ENCODE measurements at places on chromosomes 1 and 21.

DNA sequence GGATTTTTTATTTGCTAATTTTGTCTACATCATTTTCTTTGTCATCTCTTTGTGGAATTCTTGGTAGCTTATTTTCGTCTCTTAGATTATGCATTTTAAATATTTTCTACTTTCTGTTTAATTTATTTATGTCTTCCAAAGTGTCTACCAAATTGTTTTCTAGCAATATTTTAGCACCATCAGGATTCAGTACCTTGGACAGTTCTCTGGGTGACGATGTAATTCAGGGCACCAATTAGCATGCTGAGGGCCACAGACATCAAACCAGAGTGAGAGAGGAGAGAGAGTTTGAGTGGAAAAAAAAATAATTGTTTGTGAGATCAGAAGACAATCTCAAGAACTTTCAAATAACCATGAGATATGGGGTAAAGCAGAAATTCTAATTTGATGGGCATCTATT is 169.8 kb upstream of the CXADR start:
- no peak for DNase-seq

GRCh38 chr1:58500043-58500442 is 46.5 kb downstream of the OMA1 start:
- DNase-seq = no peak

- no peak for DNase-seq
These were observed 369.7 kb downstream of the RRAGC start for GRCh38 chr1:38489844-38490270.

GRCh38 chr1:65401612-65402011 is 18.9 kb upstream of the LEPR start:
- no peak for DNase-seq

GRCh38 chr1:204987689-204988088 is 55.3 kb upstream of the CNTN2 start:
- DNase-seq = no peak

GRCh38 chr1:6037338-6037762 is 8.3 kb upstream of the KCNAB2 start:
- no peak for DNase-seq

- no peak for DNase-seq
These were observed 52.4 kb downstream of the CHD5 start for GRCh38 chr1:6127587-6128163.

- DNase-seq = no peak
These were observed 34.7 kb downstream of the ADARB1 start for GRCh38 chr21:45108808-45109781.

- DNase-seq = no peak
These were observed 245.3 kb downstream of the CTH start for GRCh38 chr1:70656361-70656760.

DNA sequence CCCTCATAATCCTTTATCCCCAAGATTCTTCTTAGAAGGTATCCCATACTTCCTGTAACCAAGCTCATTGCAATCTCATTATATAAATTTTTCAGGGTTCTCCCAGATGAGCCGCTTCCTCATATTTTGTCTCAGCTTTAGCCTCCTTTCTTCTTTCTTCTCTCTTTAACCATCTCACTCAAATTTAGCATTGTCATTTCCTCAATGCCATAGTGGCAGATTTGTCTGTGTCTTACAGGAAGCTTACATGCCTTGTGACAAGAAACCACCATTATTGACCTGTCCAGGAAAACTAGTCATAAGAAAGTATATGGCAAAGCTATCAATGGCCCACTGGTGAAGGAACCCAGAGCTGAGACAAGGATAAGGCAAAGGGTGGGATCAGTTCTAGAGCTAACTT is 6.0 kb upstream of the FCRL2 start:
- no peak for DNase-seq

DNA sequence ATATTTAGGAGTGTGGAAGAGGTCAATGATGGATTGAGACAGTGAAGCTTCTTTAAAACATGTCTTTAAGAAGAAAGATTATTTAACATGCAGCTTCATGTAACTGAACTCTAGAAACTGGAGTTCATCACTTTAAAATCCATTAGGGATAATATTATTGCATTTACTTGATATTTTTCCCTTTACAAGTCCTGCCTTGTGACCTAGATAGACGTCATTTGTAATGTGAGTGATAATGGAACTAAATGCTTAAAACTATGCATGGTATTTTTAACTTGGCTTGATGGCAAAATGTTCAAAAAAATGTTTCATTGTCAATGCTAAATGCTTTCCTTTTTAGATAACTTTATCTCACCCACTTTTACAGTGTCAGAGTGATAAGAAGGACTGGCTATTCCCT is 723.7 kb downstream of the RWDD3 start:
- no peak for DNase-seq

GRCh38 chr1:186993996-186994395 is 165.2 kb downstream of the PLA2G4A start:
- DNase-seq = no peak

- no peak for DNase-seq
These were observed 114.4 kb downstream of the TMEM53 start for GRCh38 chr1:44559913-44560312.

GRCh38 chr1:170707959-170708655 is 44.2 kb downstream of the PRRX1 start:
- DNase-seq = peak; percentile 87

GRCh38 chr1:11578004-11578403 is 76.2 kb downstream of the FBXO2 start:
- DNase-seq = no peak

DNA sequence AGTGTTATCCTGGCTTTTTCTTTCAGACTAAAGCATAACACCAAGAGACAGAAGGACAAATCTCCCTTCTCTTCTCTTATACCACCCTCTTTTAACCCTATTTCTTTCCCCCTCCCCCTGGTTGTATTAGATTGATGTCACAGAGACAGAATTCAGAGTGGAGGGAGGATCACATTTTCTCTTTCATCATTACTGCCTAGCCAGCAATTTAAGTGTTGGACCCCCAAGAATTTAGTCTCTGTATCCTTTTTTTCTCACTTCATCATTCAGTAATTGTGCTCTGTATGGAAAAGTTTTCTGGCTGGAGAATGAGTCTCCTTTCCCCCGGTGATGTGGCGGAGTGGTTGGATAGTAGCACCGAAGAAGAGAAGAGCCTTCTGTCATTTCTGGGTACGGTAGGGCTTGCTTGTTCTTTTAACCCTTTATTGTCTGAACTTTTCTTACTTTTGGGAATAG is 124.8 kb downstream of the CLEC20A start:
- no peak for DNase-seq

DNA sequence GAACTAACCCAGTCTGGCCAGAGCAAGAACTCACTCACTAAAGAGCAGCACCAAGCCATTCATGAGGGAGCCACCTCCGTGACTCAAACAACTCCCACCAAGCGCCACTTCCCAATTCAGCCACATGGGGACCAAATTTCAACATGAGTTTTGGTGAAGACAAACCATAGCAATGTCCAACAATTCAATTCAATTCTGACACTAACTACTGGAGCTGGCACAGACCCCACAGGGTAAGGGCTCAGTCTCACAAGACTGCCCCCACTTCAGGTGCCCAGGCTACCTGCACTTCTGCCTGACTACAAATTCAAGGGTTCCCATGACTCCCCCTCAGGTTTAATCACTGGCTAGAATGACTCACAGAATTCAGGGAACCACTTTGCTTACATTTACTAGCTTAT is 48.8 kb upstream of the RAP1A start:
- no peak for DNase-seq

DNA sequence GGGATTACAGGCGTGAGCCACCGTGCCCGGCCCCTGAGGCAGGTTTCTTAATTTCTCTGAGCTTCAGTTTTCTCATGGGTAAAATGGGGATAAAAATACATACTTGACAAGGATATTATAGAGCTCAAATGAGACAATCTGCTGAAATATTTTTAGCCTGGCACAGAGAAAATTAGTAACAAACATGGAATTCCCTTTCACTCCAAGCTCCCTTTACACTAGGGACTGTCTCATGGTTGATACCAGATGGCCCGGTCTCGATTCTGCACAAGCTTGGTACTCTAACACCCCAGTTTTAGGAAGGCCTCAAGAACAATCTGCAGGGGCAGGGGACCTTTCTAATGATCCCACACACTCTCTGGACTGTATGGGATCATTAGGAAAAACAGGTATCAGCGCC is 671.7 kb downstream of the SMYD3 start:
- no peak for DNase-seq

DNA sequence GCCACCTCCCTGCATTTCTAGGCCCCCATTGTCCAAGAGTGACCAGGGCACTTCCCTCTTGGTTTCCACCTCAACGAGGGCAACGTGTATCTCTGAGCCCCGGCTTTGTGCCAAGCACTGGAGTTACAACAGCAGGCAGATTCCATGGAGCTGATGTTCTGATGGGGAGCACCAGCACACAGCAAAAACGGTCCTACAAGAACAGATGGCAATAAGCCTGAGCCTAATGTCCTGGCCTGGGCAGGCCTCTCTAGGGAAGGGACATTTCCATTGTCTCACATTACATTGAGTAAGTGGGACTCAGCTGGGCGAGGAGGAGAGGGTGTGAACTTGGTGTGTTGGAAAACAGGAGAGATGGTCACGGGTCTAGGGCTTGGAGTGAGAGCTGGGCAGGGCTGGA is 27.2 kb upstream of the NPPB start:
- no peak for DNase-seq

DNA sequence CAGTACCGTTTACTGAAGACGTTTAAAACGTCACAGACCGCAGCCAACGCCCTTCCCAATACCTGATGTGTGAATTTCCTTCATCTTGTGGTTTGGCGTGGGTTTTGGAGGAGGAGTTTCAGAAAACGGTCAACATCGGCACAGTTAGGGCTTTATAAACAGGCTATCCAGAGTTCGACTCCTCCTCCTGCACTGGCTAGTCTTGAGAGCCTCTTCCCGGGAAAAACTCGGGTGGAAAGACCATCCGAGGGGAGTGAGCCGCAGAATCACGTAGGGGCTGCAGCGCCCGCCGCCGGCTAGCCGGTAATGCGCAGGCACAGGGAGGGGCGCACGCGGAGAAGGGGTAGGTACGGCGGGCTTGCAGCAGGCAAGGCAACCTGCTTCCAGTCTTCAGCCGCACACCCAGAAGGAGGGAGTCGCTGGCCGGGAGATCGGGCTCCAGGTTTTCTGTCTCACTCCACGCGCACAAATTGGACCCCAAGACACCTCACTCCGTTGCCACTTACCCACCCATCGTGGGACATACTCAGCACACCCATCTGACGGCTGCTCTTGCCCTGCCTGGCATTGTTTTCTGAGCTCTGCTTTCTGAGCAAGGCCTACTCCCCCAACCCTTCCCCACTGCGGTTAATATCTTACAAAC is 25.4 kb downstream of the SLC19A2 start:
- DNase-seq = peak; percentile 36

DNA sequence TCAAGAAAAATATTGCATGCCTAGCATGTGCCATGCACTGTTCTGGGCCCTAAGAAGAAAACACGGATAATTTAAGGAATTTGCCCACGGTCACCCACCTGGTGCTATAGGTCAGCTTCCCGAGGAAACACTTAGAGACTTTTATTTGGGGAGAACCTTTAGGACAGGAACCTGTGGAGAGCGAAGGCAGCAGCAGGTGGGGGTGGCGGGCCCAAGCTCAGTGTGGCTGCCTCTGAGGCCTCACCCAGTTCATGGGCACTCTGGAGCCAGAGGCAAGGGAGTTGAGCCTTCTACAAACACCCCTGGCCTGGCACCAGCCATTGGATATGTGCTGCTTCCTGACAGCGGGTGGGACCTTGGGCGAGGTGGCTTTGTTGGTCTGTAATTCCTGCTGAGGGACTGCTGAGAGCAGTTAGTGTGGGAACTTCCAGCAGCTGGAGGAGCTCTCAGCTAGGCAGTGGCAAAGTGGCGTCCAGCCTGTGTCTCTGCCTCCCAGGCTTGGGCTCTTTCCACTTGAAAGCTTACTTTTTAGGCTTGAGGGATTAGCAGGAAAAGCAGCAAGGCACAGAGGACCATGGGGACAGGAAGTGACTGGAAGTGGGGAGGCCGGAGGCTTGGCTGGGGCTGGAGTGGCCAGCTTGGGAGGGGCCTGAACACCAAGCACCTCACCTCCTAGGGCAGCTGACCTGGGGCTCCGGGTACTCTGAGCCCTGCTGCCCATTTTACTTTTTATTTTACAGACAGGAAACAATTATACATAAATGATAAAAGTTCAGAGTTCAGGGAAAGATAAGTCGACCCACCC is 19.1 kb downstream of the MRPL37 start:
- DNase-seq = no peak

DNA sequence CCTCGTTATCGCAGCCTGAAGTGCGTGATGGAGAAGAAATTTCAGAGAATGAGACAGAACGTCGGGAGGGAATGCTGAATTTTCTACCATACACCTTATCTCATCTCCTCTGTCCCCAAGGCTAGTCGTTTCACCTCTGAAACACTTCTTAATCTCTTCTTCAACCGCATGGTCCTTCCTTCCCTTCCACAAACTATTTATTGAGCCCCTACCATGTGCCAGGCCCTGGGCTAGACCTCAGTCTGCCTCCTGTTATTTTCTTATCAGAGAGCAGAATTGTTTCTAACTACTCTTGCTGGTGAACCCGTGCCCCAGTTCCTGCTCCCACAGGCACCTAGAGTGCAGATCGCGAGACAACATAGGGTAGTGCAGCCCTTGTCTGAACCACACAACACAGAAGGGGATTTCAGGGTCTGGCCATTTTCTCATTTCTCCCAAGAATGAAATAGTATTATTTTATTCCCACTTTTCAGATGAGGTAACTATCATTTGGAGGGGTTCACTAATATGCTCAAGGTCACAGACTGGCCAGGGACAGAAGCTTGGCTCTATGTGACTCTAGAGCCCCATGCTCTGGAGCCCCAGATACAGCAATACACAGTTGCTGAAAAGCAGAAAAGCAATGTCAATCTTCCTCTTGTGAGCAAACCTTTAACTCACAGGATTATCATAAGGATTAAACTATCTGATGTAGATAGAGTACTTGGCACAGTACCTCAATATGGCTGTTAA is 598 bp upstream of the ADIPOR1 start:
- DNase-seq = no peak

GRCh38 chr1:115545791-115546733 is 95.7 kb upstream of the VANGL1 start:
- DNase-seq = peak; percentile 85

GRCh38 chr1:219279017-219279770 is 105.5 kb downstream of the LYPLAL1 start:
- peak; percentile 53 for DNase-seq

- no peak for DNase-seq
These were observed 137.1 kb upstream of the APP start for GRCh38 chr21:26307640-26308039.

GRCh38 chr1:18998016-18998724 is 41.7 kb upstream of the IFFO2 start:
- DNase-seq = peak; percentile 96

DNA sequence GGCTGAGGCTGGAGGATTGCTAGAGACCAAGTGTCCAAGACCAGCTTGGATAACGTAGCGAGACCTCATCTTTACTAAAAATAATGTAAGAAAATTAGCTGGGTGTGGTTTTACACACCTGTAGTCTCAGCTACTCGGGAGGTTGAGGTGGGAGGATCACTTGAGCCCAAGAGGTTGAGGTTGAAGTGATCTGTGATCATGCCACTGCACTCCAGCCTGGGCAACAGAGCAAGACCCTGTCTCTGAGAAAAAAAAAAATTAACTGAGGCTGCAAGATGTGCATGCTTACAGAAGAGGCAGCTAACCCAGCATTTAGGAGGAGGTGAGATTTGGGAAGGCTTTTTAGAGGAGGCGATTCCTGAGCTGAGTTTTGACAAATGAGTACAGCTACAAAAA is 9.5 kb downstream of the AK4 start:
- DNase-seq = no peak

- DNase-seq = no peak
These were observed 112.2 kb downstream of the BRINP2 start for GRCh38 chr1:177282976-177283375.

GRCh38 chr1:44743211-44743610 is 3.6 kb downstream of the KIF2C start:
- DNase-seq = no peak

GRCh38 chr1:108009603-108010195 is 44.7 kb upstream of the VAV3 start:
- DNase-seq = no peak

Data from epithelial cell of prostate (primary cell).